Cerebellum (tissue), 4 donors: ENCODE measurements at places on chromosomes 16 and 17.

- DNase-seq, result no peak
These were observed 75.1 kb upstream of the GOT2 start for GRCh38 chr16:58809213-58809612.

- peak; percentile 92 for DNase-seq
These were observed at the start of gene GINS3 for GRCh38 chr16:58392215-58393137. GINS3 (plus strand) TSS chr16:58392471; CDS start chr16:58392602, 131 bp downstream.

DNA sequence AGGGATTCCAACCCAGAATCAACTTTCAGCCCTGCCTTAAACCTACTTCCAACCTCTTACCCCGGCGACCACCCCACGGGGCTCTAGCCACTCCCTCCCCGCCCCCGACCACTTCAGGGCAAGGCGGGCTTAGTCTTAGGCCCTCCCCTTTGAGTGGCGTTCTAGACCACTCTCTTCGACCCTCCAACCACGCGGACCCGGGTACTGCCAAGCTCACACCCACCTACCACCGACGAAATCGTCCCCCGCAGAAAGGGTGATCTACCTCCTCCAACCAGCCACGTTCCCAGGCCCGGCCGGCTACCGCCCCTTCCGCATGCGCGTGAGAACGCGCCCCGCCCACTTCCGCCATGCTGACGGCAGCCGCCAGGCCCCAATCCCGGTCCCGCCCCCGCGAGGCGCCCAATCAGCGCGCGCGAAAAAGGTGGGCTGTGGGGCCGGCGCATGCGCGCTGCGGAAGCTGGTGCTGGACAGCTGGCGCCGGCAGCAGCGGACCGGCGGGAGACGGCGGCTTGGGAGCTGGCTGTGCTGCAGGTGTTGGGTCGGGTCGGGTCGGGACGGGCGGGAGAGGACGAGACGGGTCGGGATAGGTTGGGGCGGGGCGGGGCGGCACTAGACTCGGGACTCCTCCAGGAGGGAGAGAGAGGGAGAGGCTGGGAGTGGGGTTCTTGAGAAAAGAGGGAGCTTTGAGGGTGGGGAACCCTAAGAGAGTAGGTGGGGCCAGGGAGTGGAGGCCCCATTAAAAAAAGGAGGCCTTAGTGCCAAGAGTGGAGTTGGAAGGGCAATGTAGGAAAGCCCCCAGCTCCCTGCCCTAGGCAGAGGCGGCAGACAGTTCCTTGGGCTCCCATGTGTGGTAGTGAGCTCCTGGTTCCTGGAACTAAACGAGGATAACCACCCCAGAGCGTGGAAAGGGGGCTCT is at the start of gene NAT9:
Gene NAT9 (minus strand): TSS at position 302 of the 919 bp plus-strand sequence. CDS start 647 bp downstream, outside the sequence.
- peak; percentile 96 for DNase-seq

DNA sequence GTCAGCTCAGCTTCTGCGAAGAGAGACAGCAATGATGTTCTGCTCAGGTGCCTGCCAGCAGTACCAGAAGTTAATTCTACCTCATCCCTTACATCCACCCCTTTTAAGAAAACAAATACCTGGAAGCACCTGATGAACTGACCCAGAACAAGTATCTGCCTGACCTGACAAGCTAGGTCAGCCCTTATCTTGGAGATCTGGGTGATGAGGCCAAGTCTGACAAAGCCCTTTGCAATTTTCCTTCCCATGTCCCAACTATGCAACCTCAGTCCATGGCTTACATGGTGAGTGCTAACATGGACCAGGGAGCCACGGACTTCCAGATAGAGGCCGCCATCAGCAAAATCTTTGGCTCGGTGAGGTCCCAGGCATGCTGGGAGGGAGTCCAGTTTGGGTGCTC is 3.6 kb downstream of the ACADVL start:
- no peak for DNase-seq

- DNase-seq, result no peak
These were observed 954 bp downstream of the IL32 start for GRCh38 chr16:3066440-3066748.

GRCh38 chr16:28187595-28188004 is 24.2 kb downstream of the XPO6 start:
- DNase-seq, result no peak

DNA sequence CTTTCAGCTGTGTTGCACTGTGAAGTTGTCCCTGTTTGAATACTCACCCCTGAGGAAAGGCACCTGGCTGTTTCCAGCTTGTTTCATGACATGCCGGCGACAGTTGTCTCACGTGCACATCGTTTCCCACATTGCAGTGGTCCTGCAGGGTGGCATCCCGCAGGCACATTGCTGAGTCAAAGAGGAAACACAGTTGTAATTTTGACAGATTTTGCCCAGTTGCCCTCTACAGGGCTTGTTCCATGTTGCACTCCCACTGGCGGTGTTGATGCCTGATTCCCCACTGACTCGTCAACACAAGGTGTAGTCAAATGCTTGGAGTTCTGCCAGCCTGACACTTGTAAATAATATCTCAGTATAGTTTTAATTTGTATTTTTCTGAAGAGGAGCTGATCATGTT is 23.8 kb downstream of the EPN2 start:
- no peak for DNase-seq

- DNase-seq, result no peak
These were observed 185.3 kb upstream of the CACNG3 start for GRCh38 chr16:24070851-24071250.

- DNase-seq, result no peak
These were observed 1.8 kb downstream of the HMOX2 start for GRCh38 chr16:4477966-4478365.

DNA sequence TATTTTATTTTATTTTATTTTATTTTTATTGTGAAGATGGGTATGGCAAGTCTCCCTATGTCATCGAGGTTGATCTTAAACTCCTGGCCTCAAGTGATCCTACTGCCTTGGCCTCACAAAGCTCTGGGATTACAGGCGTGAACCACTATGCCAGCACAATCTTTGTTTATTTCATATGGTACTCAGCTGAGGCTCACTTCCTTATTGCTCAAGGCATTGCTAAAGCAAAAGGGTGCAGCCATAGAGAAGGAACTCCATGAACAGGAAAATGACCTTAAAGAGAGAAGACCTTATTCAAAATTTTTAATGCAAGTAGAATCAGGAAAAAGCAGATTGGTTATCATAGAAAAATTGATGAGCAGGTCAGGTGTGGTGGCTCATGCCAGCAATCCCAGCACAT is 110.6 kb upstream of the RBBP6 start:
- no peak for DNase-seq

DNA sequence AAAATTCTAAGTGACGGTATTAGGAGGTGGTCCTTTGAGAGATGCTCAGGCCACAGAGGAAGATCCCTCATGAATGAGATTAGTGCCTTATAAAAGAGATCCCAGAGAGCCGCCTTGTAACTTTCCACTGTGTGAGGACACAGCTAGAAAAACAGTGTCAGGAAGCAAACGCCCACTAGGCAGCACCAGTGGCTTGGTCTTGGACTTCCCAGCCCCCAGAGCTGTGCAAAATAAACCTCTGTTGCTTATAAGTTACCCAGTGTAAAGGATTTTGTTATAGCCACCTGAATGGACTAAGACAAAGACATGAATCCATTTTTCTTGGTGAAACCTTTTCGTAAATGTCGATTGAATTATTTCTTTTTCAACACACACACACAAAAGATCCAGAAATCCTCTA is 141.0 kb downstream of the CBLN1 start:
- DNase-seq, result no peak

DNA sequence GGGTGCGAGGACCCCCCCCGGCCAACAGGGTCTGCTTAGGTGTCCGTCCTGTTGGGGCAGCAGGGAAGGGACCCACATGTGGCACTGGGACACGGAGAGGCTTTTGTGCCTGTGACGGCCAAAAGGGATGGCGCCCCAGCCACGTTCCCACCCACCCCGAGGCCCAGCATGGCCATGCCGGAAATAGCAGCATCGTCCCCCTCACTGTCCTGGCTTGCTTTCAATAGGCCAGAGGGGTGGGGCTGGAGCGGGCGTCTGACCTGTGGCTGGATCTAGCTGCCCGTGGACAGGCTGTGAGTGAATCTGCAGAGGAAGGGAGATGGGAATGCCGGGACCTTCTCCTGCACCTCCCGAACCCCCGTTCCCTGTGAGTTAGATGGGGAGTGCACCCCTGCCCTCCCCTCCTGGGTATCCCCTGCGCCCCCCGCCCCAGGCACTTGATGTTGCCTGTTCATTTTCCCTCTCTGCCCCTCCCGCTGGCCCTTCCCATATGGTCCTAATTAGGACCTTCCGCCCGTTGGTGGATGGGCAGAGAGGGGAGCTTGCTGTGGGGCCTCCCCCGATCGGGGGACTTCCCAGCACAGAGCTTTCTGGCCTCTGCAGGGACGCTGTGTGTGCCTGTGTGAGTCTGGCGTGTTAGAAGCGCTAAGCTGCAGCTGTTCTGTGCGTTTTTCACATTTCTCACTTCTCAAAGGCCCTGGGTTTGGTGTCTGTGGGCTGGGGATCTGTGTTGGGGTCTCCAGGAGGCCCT is 292.8 kb downstream of the SEC14L1 start:
- no peak for DNase-seq

DNA sequence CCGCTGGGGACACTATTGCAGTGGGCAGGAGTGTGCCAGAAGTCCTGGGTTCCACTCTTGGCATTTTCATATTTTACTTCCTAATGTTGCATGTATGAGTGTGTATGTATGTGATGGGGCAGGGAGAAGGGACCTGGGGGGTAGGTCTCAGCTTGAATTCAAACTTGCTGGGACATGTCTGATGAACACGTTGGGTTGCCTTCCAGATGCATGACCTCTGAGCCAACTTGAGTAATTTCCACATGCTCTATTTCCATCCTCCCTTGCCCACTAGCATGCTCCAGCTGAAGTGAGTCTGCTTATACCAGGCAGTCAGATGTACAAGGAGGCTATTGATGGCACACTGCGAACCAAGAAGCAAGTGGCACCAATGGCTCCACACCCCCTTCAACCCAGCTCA is 32.9 kb upstream of the SRSF1 start:
- DNase-seq, result no peak

GRCh38 chr17:74868251-74868907 is 4.4 kb downstream of the FDXR start:
- DNase-seq, result no peak

DNA sequence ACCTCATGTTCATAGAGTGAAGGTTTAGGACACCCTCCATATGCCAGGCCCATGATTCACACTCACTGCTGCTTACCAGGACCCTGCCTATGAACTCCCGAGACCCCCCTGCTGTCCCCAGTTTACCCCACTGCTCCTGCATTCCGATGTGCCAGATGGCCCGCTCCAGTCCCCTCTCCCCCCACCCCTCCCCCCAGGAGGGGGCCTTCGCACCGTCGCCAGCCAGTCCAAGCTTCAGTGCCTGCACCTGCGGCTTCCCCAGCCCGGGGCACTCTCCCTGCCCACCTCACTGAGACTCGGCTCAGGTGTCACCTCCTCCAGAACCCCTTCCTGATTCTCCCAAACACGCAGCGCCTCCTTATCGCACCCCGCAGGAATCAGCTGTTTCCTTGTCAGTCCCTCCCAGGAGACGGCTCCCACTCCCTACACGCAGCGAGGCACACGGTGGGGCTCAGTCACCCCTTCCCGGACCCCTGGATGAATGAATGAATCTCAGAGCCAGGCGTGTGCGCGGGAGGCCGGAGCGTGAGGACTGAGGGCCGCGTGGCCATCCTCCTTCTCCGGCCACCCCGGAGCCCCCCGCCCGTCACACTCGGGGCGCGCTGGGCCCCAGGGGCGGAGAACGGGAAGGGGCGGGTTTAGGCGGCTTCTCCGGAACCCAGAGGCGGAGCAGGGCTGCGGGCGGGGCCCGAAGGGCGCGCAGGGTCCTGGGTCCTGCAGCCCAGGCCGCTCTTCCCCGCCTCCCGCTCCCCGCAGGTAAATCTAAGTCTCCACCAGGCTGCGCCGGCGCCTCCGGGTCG is 1.6 kb downstream of the MYO1C start:
- peak; percentile 74 for DNase-seq

GRCh38 chr17:44493339-44493738 is 9.9 kb downstream of the GPATCH8 start:
- no peak for DNase-seq

DNA sequence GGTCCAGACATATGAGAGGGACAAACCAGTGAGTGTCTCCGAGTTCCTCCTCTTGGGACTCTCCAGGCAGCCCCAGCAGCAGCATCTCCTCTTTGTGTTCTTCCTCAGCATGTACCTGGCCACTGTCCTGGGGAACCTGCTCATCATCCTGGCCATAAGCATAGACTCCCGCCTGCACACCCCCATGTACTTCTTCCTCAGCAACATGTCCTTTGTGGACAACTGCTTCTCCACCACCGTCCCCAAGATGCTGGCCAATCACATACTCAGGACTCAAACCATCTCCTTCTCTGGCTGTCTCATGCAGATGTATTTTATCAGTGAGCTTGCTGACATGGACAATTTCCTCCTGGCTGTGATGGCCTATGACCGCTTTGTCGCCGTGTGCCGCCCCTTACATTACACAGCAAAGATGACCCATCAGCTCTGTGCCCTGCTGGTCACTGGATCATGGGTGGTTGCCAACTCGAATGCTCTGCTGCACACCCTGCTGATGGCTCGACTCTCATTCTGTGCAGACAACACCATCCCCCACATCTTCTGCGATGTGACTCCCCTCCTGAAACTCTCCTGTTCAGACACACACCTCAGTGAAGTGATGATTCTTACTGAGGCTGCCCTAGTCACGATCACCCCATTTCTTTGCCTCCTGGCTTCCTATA is 19.2 kb downstream of the ZNF200 start:
- DNase-seq, result no peak

DNA sequence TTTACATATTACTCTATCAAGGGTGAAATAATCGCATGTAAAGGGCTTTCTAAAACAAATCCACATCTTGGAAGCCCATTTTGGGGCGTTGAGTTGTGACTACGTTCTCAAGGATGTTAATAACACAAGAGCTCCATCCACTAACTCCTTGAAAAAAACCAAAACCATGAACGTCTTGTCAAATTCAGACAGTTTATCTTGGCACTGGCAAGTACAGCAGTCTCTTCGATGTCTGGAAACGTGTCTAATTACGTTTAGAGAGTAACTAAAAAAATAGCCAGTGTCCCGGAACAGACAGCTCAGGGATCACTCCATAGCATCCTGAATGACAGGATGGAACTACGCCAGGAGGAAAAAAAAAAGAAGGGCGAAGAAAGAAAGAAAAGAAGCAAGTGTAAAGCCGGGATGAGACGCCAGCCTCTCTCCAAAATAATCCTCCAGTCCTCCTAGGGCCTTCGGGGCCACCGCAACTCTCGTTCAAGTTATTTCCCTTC is 954 bp downstream of the MYO1D start:
- no peak for DNase-seq

- no peak for DNase-seq
These were observed 27.5 kb upstream of the SHCBP1 start for GRCh38 chr16:46648656-46649055.

- DNase-seq, result no peak
These were observed 4.7 kb upstream of the TGFB1I1 start for GRCh38 chr16:31467151-31467773.

DNA sequence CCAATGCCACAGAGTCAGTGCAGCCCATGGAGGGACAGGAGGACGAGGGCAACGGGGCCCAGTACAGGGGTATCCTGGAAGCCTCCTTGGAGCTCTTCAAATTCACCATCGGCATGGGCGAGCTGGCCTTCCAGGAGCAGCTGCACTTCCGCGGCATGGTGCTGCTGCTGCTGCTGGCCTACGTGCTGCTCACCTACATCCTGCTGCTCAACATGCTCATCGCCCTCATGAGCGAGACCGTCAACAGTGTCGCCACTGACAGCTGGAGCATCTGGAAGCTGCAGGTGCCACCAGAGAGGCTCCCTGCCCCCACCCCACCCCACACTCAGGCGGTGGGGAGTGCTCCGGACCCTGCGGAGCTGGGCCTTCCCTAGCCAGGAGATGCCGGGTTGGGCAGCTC is 16.6 kb downstream of the TRPV2 start:
- DNase-seq, result no peak
